ENCODE measurements at places on chromosomes 2 and 18.

GRCh38 chr2:164498836-164499235 is 122.4 kb downstream of the GRB14 start:
- ATAC-seq: no peak

- ATAC-seq: no peak
Measured at GRCh38 chr2:69597105-69597504, 46.4 kb downstream of the AAK1 start.

DNA sequence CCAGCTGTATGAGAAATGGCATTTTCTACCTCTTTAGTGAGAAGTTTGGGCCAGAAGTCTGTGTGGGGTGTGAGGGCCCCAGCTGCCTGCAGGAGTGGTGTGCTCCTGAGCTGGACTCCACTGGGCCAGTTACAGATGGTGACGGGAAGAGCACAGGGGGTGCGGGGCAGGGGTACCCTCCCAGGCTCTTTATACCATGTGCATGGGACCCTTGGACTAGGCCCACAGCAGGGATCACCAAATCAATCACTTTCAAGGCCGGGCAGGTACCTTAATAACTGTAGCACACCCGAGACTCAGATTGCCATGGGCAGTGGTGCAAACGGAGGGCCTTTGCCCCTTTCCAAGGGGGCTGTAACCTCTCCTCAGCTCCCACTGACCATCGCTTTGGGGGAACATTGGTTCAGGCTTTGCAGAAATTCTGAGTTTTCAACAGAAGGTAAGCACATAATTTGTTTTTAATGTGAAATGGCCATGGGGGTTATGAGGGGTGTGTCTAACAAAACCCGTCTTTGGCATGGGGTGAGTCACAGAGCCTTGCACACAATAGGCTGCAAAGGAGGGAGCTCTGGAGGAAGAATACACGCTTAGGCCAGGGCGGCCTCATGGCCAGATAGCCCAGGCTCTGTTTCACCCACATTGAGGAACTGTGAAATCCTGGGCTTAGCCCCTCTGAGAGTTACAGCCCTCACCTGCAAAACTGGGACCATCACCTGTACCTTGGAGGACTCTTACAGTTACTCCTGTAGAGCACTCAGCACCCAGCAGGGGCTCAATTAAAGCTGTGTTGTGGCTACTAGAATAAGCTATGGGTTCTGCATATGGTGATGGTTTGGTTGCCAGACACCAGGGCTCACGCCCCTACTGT is 141.0 kb upstream of the BCL2L11 start:
- ATAC-seq: no peak

DNA sequence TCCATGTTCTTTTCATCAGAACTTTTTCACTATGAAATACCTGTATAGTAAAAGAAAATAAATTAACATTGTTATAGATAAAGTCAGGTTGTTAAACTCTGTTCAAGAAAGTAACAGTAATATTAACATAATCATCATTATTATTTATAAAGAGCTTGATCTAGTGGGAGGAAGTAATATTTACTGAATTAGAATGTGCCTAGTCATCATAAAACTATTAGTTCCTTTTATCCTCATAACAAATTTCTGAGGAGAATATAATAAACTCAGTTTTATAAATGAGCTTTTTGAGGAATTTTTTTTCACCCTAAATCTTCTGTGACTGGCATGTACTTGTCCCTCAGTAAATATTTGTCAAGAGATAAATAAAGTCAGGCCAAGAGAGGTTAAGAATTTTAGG is 78.4 kb downstream of the PLA2R1 start:
- ATAC-seq: no peak

DNA sequence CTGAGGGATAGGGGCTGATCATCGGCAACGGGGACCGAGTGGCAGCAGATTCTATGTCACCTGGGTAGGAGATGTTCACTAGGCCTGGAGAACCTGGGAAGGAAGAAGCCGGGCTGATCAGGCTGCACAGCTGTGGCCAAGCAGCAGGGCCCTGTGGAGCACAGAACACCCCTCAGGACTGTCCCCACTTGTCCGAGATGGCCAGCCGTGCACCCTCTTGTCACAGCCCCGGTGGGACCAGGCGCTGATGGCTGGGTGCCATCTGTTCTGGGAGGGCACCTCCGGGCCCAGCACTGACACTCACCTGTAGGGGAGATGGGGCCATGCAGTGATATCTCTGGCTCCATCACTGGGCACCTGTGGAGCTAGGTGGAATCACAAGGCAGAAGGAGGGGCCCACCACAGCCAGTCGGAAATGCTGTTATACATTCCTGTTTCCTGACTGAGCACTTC is 217.9 kb upstream of the RAB6C start:
- no peak for ATAC-seq

DNA sequence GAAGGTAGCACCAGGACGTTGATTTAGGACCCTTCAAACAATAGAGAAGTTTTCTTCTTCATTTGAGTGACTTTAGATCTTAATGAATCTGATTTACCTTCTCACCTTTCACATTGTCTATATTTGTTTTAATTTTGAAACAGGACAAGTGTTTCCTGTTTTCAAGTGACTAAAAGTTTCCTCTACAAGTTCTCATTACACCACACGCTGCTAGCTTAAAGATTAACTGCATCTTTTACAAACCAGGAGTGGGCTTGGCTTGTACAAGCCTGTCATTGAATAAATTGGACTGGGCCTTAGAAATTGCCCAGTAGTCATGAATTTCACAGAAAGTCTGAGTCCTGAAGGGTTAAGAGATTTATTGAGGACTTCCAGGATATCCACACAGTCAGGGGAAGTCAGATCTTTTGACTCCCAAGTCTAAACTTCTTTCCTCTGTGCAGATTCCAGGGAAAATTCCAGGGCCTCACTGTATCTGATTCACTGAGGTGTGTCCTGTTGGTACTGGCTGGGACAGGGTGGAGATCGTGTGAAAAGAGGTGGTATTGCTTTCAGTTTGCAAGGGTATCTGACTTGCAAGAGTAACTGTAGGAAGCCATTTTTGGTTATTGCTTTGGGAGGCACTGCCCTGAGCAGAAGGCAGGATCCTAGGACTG is 3.4 kb downstream of the SGPP2 start:
- ATAC-seq: no peak

DNA sequence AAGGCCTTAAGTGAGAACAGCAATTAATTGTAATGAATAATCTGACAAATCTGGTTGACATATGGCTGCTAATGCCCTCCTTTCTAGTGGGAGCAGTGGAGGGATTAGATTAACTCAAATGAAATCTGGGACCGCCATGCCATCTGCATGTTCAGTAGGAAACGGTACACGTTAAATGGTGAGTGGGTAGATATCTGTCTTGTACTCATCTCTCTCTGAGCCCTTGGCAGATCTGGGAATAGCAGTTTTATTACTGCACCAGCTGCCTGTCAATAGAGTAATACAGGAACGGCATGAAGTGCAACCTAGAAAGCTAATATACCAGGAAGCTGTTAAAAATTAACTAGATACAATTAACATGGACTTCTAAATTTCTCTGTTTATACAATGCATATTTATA is 258.8 kb downstream of the GPD2 start:
- ATAC-seq: no peak

Measured in gastroesophageal sphincter (tissue), 4 donors.